EL (cell line): ENCODE measurements at places on chromosomes 4 and X.

GRCh38 chr4:176638992-176639391 is 153.7 kb downstream of the VEGFC start:
- DNase-seq: peak; percentile 40

DNA sequence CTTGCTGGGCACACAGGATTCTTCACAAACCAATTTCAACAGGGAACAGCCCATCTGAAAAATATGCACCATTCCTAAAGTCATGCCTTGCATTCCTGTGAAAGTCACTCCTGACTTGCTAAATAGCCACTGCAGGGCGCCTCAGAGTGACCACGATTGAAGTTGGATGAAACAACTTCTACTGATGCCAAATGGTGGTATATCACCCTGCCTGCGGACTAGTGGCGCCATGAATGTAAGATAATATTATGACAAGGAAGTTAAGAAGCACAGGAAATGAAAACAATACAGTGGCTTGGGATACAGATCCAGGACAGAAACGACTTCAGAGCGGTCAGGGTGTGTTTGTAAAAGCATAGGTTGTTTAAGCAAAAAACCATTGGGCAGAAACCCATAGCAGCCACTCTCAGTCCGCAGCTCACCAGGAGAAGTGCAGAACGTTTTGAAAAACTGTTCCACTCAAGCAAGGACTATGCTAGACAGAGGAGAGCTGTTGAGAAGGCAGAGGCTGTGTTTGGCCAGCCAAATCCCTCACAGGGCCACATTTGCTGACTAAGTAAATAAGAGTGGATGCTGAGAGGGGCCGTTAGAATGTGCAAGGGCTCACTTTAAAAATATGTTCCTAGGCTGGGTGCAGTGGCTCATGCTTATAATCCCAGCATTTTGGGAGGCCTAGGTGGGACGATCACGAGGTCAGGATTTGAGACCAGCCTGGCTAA is 250.4 kb downstream of the PTTG2 start:
- DNase-seq: peak; percentile 39

DNA sequence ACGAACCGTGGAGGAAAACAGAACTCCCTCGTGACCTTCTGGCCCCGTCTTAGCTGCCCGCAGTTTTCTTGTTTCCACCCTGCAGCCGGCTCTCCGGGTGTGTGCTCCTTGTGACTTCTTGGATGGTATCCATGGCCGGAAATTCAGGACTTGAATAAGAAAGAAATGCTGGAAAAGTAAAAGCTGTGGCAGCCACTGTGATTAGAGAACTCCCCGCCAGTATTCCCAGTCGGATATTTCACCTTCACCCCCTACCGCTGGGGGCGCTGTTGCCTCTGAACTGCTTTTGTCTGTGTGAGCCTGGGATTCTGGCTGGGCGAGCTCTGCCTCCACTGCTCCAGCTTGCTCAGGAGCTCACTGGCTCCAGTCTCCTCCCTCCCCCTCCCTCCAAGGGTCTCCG is 41.5 kb upstream of the CYP4V2 start:
- DNase-seq: no peak

DNA sequence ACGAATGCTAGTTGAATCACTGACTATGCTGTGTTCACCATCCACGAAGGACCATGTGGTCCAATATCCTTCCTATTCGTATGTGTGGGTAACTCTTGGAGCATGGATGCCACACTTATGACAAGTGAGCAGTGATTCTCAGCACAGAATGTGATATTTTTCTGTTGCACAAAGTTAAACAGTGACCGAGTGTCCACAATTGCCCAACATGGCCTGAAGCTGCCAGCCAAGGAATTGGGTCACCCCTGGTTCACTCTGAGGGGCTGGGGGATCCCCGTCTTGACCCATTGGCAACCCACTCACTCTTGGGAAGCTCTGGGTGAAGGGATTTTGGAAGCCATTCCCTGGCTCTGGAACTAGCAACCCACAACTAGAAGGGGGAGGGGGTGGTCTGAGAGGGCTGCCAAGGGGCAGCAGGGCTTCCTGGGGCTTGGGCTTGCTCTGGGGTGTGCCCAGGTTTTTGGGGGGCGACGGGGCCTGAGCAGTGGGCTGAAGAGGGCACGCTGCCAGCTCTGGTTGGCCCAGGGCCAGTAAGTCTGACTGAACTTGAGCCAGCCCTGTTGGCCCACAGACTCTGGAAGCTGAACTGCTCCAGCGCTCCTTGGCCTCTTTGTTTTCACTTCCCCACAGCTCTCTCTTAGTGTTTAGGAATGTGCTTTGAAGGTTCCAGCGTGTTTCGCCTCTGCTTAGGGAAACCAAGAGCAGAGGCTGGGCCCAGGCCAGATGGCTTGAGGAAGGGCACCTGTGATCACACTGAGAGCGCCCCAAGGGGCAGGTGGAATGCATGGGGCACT is 43.1 kb upstream of the BCOR start:
- DNase-seq: no peak

GRCh38 chrX:9942086-9942485 is 25.1 kb upstream of the CLDN34 start:
- no peak for DNase-seq

DNA sequence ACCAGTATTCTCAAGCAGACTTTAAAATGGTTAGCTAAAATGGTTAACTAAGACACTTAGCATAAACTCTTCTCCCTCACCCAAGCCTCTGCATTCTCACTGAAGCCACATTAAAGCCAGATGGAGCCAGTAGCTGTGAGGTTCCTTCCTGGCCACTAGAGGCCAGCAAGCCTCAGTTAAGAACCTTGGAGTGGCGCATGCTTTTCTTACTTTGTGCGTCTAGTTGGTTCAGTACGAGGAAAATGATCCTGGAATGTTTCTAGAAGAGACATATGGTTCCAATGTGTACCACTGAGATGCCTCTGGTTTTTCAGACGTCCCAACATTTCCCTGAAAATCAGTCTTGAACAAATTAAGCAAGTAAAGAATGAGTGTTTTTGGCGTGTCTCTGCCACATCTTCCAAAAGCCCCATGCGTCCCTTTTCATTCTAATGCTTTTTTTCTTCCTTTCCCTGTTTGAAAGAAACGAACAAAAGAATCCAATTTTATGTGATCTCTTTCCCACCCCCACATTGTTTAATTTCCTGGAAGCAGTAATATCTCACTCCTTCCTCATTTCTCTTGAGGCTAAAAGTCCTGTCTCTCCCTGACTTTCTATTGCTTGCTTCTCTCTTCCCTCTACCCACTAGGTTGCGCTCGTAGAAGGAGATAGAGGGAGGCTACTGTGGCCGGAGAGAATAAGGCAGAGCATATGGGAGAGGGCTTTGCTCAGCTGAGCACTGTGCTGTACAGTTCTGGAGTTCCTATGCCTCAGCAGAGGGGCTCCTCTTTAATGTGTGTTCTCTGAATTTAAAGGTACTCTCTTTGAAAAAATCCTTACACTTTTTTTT is 82.9 kb upstream of the TAB3 start:
- peak; percentile 32 for DNase-seq

GRCh38 chrX:105755109-105755508 is 67.2 kb upstream of the NRK start:
- no peak for DNase-seq

GRCh38 chrX:108704839-108705238 is 31.5 kb downstream of the IRS4 start:
- DNase-seq: no peak

DNA sequence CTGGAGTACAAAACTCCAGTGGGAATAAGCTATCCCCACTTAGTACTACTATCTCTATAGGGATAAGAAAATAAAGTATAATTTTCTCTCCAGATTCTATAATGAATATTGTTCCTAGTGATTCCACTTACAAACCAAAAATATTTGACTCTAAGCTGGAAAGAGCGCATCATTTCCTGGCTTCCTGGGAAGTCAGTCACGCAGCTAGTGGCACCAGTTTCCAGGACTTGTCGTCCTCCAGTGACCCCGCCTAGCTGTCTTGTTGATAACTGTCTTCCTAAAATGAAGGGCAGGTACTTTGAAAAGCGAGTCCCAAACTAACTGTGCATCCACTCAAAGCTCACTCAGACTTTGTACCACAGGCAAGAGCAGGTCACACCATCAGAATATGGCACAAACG is 39.3 kb downstream of the LNX1 start:
- peak; percentile 13 for DNase-seq
